ENCODE measurements at places on chromosomes 1 and 21.

GRCh38 chr1:10484521-10484920, 9.8 kb downstream of the PEX14 start:
- DNase-seq = no peak

GRCh38 chr1:117531222-117531621, 74.6 kb upstream of the TENT5C start:
- DNase-seq = no peak

DNA sequence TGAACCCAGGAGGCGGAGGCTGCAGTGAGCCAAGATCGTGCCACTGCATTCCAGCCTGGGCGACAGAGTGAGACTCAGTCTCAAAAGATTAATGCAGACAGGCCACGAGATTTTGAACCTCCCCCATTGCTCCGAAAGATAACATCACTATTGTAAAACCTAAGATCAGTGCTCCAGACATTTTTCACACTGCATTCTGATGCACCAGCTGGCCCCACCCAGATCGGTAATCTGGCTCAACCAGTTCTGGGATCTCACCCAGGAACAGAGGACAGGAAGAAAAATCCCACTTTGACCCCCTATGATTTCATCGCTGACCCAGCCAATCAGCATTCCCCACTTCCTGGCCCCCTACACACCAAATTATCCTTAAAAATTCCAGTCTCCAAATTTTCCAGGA, 10.7 kb upstream of the CSRP1 start:
- DNase-seq = no peak

- DNase-seq = no peak
These were observed 35.5 kb downstream of the ITGB3BP start for GRCh38 chr1:63487336-63488065.

DNA sequence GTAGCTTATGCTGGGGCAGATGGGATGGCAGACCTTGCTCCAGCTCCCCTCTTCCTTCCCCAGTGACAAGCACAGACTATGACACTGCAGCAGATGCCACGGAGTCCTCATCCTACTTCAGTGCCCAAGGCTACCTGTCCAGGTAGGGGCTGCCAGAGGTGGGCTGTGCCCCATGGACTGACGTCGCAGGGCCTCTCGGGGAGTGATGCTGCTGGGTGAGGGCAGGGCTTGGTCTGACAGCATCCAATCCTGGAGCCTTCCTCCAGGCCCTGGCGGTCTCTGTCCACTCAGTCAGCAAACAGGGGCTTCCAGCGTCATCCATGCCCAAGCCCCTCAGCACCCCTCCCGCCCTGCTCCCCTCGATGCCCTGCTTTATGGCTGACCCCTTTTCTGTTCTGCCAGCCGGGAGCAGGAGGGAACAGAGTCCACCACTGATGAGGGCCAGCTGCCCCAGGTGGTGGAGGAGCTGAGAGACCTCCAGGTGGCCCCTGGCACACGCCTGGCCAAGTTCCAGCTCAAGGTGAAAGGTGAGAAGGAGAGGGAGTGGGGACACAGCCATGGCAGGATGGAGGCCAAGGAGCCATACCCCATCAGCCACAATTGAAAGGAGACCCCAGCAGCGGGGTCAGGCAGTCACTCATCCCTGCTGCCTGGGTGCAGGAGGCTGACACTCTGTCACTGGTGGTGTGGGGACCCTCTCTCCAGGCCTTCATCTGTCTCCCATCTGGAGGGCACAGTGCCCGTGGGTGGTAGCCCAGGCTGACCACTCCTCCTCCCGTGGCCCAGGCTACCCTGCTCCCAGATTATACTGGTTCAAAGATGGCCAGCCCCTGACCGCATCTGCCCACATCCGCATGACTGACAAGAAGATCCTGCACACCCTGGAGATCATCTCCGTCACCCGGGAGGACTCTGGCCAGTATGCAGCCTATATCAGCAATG, 73.6 kb downstream of the TRIM11 start:
- no peak for DNase-seq

GRCh38 chr1:221087919-221088318, 208.7 kb downstream of the HLX start:
- no peak for DNase-seq

DNA sequence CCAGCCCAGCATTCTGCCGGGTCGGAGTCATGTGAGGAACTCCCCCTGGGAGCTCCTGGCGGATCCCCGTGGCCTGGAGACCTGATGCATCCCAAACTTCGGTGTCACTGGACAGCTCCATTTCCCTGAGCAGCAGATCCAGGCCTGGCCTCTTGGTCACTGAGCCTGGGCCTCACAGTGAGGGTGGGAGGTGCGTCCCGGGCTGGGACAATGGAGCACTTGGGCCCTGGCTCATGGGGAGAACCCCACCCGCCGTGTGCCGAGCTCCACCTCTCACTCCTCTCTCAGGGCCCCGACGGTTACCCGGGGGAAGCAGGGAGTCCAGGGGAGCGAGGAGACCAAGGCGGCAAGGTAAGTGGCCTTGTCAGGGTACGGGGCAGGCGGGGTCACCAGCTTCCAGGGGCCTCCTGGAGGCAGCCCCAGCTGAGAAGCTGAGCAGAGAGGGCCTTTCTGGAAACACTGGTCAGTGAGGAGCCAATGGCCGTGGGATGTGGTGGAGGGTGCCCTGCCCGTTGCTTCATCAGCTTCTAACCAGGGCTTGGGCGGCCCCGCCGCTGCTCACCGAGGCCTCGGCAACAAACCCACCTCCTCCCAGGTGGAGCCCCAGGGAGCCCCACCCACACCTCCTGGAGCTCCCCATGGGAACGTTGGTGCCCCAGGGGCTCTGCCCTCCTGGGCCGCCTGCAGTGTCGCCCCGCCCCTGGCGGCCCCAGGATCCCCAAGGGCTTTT, 19.8 kb downstream of the COL6A2 start:
- no peak for DNase-seq

DNA sequence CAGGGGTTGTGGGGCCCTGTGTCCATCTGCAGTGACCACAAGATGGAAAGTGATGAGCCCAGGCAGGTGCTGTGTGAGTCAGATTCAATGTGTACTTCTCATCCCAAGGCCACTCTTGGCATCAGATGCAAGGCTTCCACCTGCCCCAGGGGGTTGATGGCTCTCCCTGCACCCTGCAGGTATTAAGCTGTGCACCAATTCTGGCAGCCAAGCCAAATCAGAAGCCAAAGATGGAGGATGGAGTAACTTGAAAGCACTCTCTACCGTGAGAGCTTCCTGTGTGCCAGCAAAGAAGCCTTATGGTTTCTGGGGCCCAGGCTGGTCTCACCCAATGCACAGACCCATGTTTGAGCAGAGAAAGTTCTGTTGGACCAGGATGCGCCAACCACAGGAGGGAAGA, 44.3 kb upstream of the TENT5C start:
- no peak for DNase-seq

GRCh38 chr1:111758373-111758772, 2.7 kb downstream of the DDX20 start:
- no peak for DNase-seq
